ENCODE measurements at places on chromosomes 2 and 18. TPM values are rescaled to one million over a fixed set of nuclear protein-coding genes. Genes with fewer than 3 reads are reported as not detected.

The SLC23A3 gene
- 0.80 TPM for polyA plus RNA-seq

The UGT1A8 gene
- polyA plus RNA-seq = not detected

The CNGA3 gene
- polyA plus RNA-seq = 0.06 TPM

The TNP1 gene
- not detected for polyA plus RNA-seq

GRCh38 chr2:239171643-239172042, 229.2 kb downstream of the HDAC4 start:
- no peak for DNase-seq
- no peak overlapping the region for H3K27ac ChIP-seq
- H3K4me1 ChIP-seq = no peaks in the 10 kb centered on the region
- H3K4me3 ChIP-seq = no peak overlapping the region
- H3K27me3 ChIP-seq = no peaks in the 10 kb centered on the region
- H3K36me3 ChIP-seq = peaks cover 10% of the 10 kb centered on the region

- H3K27me3 ChIP-seq = no peaks in the 10 kb centered on the region
- peak; percentile 98 for DNase-seq
Observed at GRCh38 chr2:42844901-42845821, 52.8 kb upstream of the HAAO start.

GRCh38 chr2:132703396-132703795, 33.4 kb upstream of the LYPD1 start:
- no peaks in the 10 kb centered on the region for H3K36me3 ChIP-seq
- H3K27me3 ChIP-seq = no peaks in the 10 kb centered on the region
- no peak for DNase-seq
- no peak overlapping the region for H3K4me3 ChIP-seq
- H3K4me1 ChIP-seq = no peaks in the 10 kb centered on the region
- no peak overlapping the region for H3K27ac ChIP-seq

DNA sequence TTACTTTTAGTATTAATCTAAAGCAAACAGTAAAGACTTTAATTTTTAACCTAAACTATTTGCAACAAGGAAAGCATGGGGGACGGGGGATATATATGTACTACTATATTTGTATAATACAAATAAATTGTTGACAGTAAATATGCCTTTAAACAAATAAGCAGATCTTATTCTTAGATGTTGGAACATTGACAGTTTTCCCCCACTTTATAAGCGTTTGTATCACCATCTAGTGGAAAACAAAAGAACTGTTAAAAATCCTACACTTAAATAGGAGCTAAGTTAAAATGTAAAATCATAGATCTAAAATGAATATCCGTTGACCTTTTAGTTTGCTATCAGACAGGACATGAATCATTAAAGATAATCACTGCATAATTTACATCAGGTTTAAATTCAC, 50.0 kb downstream of the RBBP8 start:
- H3K4me3 ChIP-seq = no peak overlapping the region
- H3K36me3 ChIP-seq = no peaks in the 10 kb centered on the region
- no peaks in the 10 kb centered on the region for H3K27me3 ChIP-seq
- no peaks in the 10 kb centered on the region for H3K4me1 ChIP-seq

- peak overlapping the region; percentile 75 for H3K4me3 ChIP-seq
- peaks cover 7% of the 10 kb centered on the region for H3K4me1 ChIP-seq
- H3K27ac ChIP-seq = peak overlapping the region; percentile 85
- DNase-seq = no peak
- H3K27me3 ChIP-seq = no peaks in the 10 kb centered on the region
Observed at GRCh38 chr2:38778687-38779082, 675 bp downstream of the GEMIN6 start.

DNA sequence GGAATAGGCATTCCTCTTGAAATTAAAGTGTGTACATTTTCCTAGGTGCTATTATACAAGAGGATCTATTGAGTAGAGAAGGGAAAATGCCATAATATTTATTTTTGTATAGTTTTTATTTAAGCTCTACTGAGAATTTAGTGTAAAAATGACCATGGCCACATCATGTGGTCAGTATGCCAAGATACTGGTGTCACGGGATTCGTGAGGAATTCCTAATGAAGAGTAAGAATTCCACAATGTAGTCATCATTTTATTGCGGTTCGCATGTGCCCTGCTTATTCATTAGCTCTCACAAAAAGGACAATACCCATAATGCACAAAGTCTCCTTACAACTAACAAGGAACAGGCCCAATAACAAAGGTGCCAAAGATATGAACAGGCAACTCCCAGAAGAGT, 39.3 kb upstream of the PARD3B start:
- DNase-seq = no peak
- H3K27ac ChIP-seq = no peak overlapping the region
- H3K36me3 ChIP-seq = no peaks in the 10 kb centered on the region

GRCh38 chr2:112301171-112301584, 25.8 kb downstream of the ZC3H6 start:
- H3K4me1 ChIP-seq = no peaks in the 10 kb centered on the region
- H3K27ac ChIP-seq = no peak overlapping the region
- DNase-seq = no peak
- peaks cover 3% of the 10 kb centered on the region for H3K36me3 ChIP-seq
- H3K27me3 ChIP-seq = no peaks in the 10 kb centered on the region

DNA sequence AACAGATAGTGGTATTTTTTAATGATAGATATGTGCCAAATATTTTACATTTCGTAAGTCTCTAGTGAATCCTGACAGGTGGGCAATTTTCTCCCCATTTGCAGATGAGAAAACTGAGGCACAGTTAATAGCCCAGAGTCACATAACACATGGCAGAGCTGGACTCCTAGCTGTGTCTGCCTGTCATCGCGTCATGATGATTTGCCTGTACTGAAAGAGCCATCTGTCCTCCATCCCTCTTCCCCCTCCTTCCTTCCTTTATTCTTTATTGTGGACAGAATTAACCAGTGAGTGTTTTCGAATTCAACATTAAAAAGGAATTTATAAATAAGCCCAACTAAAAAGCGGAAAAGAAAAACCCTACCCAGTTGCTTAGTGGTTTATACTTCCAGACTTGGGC, 3.2 kb downstream of the DNAJB2 start:
- H3K27me3 ChIP-seq = no peaks in the 10 kb centered on the region
- H3K36me3 ChIP-seq = peaks cover 5% of the 10 kb centered on the region
- H3K4me1 ChIP-seq = peaks cover 10% of the 10 kb centered on the region
- no peak overlapping the region for H3K27ac ChIP-seq
- DNase-seq = no peak

- no peak overlapping the region for H3K27ac ChIP-seq
- H3K36me3 ChIP-seq = no peaks in the 10 kb centered on the region
- H3K4me3 ChIP-seq = no peak overlapping the region
- no peaks in the 10 kb centered on the region for H3K27me3 ChIP-seq
Observed at GRCh38 chr2:128635361-128635900, 316.8 kb upstream of the HS6ST1 start.
